ENCODE measurements at places on chromosomes 7 and 10.
A peak's percentile ranks its signal among the peaks of the same experiment; 100 is the strongest.

- peak; percentile 87 for DNase-seq
These were observed 220.8 kb upstream of the CELF2 start for GRCh38 chr10:10796774-10797415.

- peak; percentile 68 for DNase-seq
These were observed 54.2 kb upstream of the FHIP2A start for GRCh38 chr10:114767101-114767985.

DNA sequence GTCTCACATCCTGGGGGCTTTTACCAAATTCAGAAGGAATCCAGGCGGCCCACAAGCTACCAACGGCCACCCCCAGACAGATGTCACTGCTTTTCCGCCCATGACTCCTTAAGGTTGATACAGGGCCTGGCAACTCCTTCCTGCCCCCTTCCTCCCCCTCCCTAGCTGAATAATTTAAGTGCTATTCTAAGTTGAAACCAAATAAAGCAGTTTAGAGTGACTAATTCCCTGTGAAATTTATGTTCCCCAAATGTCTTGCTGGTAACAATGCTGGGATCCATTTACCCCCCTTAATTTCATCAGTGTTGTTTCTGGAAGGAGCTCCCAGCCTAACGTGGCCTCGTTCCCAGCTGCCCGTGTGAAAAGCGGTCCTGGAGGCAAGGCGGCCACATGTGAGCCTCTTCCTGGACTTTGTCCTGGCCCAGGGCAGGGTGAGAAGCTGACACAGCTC is 109.6 kb downstream of the TMEM130 start:
- DNase-seq: peak; percentile 7

GRCh38 chr7:35993113-35993512 is 159.9 kb upstream of the EEPD1 start:
- no peak for DNase-seq

GRCh38 chr7:118300177-118300576 is 75.7 kb downstream of the ANKRD7 start:
- DNase-seq: no peak

DNA sequence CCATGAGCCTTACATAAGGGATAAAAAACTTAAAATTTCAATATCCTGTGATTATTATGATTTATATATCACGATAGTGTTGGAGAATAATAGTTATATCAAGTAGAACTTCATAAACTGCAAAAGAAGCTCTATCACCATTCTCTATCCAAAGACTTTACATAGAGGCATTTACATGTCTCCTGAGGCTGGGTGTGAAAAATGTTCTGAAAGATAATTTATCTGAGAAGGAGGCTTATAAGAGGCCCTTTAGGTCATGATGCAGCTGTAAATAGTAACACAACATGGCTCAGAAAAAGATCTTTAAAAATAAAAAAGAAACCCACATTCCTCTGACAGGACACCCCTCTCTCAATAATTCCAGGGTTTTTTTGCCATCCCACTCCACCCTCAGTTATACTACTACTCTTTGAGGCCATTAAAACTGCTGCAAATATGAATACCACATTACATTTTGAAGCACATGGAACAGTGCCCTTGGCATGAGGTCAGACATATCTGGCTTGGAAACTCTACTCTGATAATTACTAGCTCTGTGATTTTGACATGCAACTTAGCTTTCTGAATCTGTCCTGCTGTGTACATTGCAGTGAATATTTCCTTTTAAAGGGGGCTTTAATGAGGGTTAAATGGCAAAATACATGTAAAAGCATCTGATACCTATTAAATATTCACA is 55.5 kb downstream of the SLC16A12 start:
- no peak for DNase-seq

- no peak for DNase-seq
These were observed 316.1 kb downstream of the ADRA2A start for GRCh38 chr10:111392910-111393309.

DNA sequence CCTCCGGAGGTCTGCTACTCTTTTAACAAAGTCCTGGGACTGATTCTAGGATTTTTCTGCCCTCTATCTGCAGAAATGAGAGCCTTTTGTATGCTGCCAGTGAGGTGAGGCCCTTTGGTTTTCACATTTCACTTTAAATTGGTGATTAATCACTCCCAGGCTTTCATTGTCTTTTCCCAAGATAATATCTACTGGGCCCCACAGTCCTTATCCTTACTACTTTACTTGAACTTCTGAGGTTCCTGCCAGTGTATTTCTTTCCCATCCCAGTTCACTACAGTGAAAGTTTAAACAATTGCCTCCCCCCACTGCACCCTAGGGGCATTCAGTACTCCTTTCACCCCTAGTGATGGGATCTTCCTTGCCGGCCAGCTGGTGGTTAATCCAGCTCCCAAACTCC is 127.4 kb upstream of the INHBA start:
- DNase-seq: no peak

DNA sequence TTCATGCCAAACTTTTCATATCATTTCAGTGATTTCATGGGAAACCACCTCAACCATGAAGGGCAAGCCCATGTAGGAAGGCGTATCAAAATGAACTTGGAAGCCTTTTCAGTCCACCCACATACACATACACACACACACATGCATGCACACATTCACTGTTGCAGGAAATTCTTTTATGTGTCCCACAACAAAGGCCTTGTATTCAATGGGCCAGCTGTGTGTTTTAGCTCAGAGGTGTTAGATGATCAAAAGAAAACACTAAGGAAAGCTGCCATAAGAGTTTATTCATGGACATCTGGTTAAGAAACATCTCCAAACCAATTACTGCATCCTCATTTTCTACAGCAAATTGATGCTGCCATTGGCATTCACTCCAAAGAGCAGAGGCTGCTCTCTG is 74.4 kb upstream of the STK17A start:
- DNase-seq: no peak

DNA sequence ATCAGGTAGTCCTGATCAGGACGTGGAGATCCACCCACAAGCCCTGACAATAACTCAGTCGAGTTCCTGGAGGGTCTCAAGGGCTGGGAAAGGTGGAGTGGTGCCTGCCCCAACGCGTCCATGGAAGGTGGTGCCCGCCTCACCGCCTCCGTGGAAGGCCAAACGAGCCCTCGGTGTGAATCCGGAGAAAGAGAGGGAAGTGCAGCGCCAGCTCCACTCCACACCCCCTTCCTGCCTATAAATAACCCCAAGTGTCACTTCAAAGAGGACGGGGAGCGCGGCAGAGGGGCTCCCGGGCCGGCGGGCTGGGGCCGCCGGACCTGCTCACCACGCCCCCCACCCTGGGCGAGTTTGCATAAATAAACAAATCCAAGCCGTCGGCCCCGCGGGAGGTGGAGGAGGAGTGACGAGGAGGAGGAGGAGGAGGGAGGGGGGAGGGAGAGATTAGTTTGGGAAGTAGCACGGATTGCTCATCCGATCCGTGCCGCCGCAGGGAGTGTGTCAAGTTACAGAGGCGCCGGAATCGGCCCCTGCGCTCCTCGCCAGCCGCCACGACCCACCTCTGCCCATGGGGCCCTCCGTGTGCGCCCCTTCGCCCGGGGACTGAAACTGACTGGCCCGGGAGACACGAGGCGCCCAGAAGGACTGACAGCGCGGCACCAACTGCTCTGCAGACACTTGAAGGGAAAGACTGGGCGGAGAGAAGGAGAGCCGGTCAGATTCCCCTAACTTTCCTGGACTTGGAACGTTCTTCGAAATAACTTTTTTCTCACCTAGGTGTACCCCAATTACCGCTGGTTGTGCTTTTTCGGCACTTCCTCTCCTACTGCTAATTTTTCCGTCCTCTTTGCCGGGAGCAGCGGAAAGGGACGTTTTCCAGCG is at the start of gene COL13A1:
Gene COL13A1 (plus strand): TSS at position 473 of the 882 bp plus-strand sequence. CDS start 518 bp downstream, outside the sequence.
- DNase-seq: peak; percentile 21

GRCh38 chr10:133460208-133460769 is 6.5 kb downstream of the SCART1 start:
- DNase-seq: no peak

DNA sequence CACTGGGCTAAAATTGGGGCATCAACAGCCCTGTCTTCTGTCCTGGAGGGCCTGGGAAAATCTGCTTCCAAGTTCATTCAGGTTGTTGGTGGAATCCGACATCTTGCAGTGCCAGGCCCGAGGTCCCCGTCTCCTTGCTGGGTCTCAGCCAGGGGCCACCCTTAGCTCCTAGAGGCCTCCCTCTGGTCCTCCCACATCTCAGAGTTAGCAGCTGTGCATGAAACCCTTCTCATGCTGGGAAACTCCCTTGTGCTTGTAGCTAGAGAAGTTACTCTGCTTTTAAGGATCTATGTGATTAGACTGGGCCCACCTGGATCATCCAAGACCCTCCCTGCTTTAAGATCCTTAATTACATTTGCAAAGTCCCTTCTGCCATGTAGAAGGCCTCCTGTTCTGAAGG is 15.3 kb downstream of the HIP1 start:
- no peak for DNase-seq

DNA sequence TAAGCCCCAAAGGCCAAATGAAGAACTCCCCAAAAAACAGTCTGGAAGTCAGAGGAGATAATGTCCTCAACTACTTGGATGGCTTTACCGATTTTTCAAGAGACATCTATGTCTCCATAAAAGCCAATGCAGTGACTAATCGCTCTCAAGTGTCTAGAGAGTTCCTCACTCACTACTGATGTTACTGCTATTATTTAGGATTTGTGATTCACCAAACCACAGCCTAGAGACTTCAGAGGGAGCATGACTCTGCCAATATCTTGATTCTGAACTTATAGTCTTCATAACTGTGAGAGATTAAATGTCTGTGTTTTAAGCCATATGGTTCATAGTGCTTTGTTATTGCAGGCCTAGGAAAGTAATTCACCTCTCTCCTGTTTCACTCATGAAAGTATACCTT is 160.2 kb downstream of the IPMK start:
- DNase-seq: peak; percentile 13

- DNase-seq: no peak
These were observed 386.3 kb downstream of the TNS3 start for GRCh38 chr7:47195641-47196040.

DNA sequence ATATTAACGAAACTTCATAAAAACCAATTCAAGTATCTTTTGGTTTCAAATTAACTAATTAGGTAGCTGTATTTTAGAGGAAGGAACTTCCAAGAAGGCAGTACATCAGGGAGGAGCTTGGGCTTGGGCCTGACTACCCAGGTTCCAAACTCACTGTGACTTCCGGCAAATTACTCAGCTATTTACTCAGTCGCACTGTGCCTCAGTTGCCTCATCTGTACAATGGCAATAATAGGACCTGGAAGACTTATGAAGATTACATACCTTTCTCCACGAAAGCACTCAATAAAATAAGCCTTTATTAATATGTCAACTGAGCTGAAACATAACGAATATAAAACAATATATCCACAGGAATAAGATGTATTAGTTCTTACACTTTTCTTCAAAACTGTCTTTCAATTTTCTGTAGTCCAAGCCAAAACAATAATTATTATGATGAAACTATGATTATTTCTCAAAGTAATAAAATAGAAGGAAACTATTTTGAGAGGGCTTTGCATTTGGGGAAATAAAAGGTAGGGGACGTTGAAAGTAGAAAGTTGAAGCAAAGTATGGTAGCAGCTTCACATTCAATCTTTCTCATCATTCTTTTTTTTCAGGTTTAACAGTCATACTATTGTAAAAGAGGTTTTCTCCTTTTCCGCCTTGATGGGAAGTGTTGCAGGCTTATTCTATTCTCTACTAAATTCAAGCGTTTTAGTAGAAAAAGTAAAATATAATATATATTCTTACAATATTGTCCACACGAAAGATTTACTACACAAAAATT is 10.5 kb upstream of the EBLN1 start:
- DNase-seq: no peak

GRCh38 chr7:151087245-151088018 is 1.2 kb downstream of the AGAP3 start:
- no peak for DNase-seq

DNA sequence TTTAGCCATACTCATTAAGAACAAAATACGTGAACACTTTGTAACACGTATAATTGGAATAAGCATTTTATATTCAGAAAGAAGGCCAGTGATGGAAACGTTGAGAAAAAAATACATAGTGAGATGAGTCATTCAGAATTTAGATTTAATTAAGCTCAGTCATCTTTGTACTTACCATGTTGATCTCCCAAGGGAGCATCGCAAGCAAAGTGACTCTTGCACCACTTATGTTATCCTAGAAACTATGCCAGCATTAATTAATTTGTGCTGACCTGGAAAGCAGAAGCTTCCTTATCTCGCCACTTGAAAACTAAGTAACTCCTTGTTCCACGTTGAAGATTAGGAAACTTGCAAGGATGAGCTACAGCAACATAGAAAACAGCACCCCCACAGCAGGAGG is 9.7 kb upstream of the MPP7 start:
- DNase-seq: no peak

DNA sequence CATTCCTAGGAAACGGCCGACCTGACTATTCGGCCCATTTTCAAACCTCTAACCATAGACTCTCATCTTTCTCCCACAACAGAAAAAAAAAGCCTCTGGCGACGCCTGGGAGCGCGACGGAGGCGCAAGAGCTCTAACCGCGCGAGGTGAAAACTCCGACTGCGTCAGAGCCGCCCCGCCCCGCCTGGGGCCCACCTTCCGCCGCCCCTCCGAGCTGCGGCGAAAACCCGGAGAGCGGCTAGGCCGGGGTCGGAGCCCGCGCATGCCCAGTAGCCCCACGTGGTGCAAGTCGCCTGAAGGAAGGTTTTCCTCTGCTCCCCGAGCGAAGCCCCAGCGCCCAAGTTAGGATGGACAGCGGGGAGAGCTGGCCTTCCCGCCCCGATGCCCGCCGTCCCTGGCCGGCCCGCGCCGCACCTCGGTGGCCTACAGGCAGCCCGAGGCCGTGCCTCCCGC is 683 bp upstream of the SGMS1 start:
- peak; percentile 79 for DNase-seq

- no peak for DNase-seq
These were observed 2.5 kb downstream of the FGL2 start for GRCh38 chr7:77197141-77197540.

- DNase-seq: no peak
These were observed 36.6 kb upstream of the FMC1 start for GRCh38 chr7:139304517-139304916.

GRCh38 chr7:505171-505570 is 14.5 kb downstream of the PDGFA start:
- DNase-seq: no peak

DNA sequence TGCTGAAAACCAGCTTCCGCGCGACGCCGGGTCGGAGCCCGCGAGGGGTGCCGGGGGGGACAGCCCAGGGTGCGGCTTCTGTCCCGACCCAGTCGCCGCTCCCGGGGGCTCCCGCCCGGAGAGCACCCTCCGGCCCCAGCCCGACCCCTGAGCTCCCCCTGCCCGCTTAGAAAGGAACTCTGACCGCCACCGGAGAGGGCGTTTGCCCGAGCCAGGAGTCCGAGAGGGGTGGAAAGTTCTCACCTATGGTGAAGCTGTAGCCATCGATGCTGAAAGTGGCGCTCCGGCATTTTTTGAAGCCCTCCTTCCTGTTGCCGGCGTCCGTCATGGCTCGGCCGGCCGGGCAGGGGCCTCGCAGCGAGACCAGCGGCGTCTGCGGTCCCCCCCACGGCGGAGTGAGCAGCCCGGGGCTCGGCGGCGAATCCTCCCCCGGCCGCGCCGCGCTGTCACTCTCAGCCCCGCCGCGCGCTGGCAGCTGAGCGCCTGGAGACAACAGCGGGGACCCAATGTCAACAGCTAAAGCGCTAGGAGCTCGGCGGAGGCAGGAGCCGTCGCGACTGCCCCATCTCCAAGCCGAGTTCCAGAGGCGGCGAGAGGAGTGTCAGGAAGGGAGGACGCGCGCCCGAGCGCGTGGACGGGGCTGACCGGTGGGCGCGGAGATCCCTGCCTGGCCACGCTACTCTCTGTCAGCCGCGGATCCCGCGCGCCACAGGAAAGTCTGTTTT is 191.6 kb downstream of the LSM5 start:
- no peak for DNase-seq
